ENCODE measurements at places on chromosomes 2 and 18.

DNA sequence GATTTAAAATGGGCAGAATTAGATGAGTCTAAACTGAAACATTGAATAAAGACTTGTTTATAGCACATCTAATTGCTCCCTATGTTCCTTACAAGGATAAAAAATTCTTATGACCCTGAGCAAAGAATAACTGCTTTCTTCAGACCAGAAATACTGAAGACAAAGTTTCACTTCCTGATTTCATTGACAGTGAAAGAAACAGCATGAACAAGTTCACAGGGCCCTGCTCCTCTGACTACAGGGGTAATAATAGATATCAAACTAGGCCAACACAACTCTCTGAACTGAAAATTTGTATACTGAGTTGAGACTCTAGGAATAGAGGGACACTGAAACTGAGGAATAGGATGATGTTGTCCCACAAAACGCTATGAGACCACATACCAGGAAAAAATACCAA lies 1383.3 kb upstream of the CDH2 start:
- no peak for DNase-seq

GRCh38 chr2:208671886-208672680 lies 265.5 kb downstream of the PTH2R start:
- no peak for DNase-seq

DNA sequence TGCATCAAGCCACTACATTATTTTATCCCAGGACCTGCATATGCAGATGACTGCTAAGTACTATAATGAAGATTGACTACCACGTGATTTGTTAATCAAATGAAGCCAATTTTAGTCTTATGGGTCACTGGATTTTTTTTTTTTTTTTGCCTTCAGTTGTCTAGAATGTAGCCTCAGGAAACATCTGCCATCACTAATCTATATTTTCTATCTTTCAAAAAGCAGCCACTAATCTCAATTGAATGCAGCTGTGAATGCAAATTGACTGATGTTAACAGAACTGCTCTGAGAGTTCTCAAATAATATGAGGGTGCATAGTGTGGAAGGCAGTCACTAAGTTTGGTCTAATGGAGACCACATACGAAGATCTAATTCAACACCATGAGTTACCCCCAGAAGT lies 106.3 kb downstream of the ABCA12 start:
- DNase-seq: no peak

- no peak for DNase-seq
Measured at GRCh38 chr18:76967721-76968472, 145.5 kb downstream of the ZNF236 start.

All from hypothalamus (tissue), 51 donors.